ENCODE measurements at places on chromosomes 4 and X. TPM values are rescaled to one million over a fixed set of nuclear protein-coding genes. Genes with fewer than 3 reads are reported as not detected.

The CCNG2 gene
- total RNA-seq = 3.7 TPM

The FANCB gene
- 10.2 TPM for total RNA-seq

The DNAJB14 gene
- 46.5 TPM for total RNA-seq

The IL3RA gene
- total RNA-seq = 0.44 TPM

GRCh38 chr4:10619855-10620254 lies 64.7 kb downstream of the CLNK start:
- no peak for DNase-seq
- H3K4me3 ChIP-seq = no peak overlapping the region
- no peak overlapping the region for H3K27ac ChIP-seq
- H3K27me3 ChIP-seq = no peaks in the 10 kb centered on the region
- no peaks in the 10 kb centered on the region for H3K36me3 ChIP-seq
- H3K4me1 ChIP-seq = no peaks in the 10 kb centered on the region

DNA sequence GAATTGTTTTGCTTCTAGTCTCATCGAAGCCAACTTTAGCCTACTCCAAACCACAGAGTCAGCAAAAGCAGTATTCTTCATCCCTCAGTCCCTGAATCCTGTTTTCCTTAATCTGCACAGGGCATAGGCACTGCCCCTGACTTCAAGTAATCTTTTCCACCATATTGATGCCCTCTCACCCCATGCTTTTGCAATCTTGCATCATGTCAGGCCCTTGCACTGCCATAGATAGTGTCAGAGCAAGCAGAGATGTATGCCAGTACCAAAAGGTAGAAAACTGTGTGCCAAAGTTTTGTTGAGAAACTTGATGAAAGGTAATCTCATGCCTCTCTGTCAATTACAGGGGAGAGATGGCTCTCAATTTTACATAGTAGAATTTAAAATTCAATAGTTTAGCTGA lies 131.1 kb downstream of the CFAP299 start:
- H3K27ac ChIP-seq = no peak overlapping the region
- H3K36me3 ChIP-seq = no peaks in the 10 kb centered on the region
- DNase-seq = no peak
- H3K27me3 ChIP-seq = no peaks in the 10 kb centered on the region
- no peak overlapping the region for H3K4me3 ChIP-seq

- DNase-seq = no peak
- no peaks in the 10 kb centered on the region for H3K27me3 ChIP-seq
- no peaks in the 10 kb centered on the region for H3K4me1 ChIP-seq
- peaks cover 2% of the 10 kb centered on the region for H3K36me3 ChIP-seq
Measured at GRCh38 chr4:48079972-48080391, 54.1 kb downstream of the TXK start.

- H3K27ac ChIP-seq = no peak overlapping the region
- no peaks in the 10 kb centered on the region for H3K27me3 ChIP-seq
- H3K4me3 ChIP-seq = no peak overlapping the region
- DNase-seq = no peak
Measured at GRCh38 chr4:71732706-71733105, 51.2 kb downstream of the GC start.

DNA sequence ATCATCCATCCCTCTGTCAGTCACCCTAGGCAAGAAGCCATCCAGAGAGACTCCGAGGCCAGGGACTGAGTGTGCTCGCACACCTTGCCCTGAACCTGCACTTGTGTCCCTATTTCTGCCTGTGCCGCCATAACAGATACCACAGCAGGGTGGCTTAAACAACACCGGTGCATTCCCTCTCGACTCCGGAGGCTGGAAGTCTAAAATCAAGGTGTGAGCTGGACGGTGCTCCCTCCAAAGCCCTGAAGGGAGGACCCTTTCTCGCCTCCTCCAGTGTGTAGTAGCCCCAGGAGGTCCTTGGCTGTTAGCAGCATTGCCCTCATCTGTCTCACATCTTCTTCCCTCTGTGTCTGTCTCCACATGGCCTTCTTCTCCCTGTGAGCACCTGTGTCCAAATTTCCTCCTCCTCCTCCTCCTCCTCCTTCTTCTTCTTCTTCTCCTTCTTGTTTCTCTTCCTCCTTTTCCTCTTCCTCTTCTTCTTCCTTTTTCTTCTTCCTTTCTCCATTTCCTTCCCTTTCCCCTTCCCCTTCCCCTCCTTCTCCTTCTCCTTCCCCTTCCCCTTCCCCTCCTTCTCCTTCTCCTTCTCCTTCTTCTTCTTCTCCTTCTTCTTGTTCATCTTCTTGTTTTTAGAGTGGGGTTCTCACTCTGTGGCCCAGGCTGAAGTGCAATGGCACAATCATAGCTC lies 98.1 kb upstream of the ENPP6 start:
- H3K36me3 ChIP-seq = no peaks in the 10 kb centered on the region
- H3K4me3 ChIP-seq = no peak overlapping the region
- no peak overlapping the region for H3K27ac ChIP-seq
- no peaks in the 10 kb centered on the region for H3K27me3 ChIP-seq
- H3K4me1 ChIP-seq = peaks cover 2% of the 10 kb centered on the region

GRCh38 chrX:130556951-130557350 lies 155.2 kb downstream of the RBMX2 start:
- H3K36me3 ChIP-seq = no peaks in the 10 kb centered on the region
- H3K27ac ChIP-seq = no peak overlapping the region
- no peak overlapping the region for H3K4me3 ChIP-seq
- no peaks in the 10 kb centered on the region for H3K27me3 ChIP-seq

DNA sequence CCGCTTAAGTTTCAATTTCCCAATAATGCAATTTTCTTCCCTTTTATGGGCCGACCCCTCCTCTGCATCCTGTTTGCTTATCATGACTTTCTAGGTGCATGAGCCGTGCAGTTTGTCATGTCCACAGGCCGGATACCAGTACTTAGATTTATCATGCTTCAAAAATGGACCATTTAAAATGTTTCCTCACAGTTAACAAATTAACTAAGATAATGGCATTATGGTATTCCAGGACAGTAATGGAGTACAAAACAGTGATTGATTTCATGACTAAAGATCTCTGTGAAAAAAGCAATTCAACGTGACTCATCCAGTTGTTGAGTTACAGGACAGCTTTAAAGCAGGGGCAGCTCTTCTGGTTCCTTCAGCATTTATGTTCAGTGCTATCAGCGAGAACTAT lies 23.0 kb downstream of the SNX25 start:
- no peak for DNase-seq
- no peaks in the 10 kb centered on the region for H3K36me3 ChIP-seq
- H3K4me1 ChIP-seq = no peaks in the 10 kb centered on the region
- H3K4me3 ChIP-seq = no peak overlapping the region
- H3K27me3 ChIP-seq = no peaks in the 10 kb centered on the region
- no peak overlapping the region for H3K27ac ChIP-seq

GRCh38 chrX:136750364-136750763 lies 30.4 kb downstream of the ARHGEF6 start:
- H3K27me3 ChIP-seq = no peaks in the 10 kb centered on the region
- no peak overlapping the region for H3K27ac ChIP-seq
- H3K4me1 ChIP-seq = peaks cover 51% of the 10 kb centered on the region
- H3K36me3 ChIP-seq = peaks cover 7% of the 10 kb centered on the region
- H3K4me3 ChIP-seq = no peak overlapping the region

The TLR2 gene
- total RNA-seq = 0.53 TPM

DNA sequence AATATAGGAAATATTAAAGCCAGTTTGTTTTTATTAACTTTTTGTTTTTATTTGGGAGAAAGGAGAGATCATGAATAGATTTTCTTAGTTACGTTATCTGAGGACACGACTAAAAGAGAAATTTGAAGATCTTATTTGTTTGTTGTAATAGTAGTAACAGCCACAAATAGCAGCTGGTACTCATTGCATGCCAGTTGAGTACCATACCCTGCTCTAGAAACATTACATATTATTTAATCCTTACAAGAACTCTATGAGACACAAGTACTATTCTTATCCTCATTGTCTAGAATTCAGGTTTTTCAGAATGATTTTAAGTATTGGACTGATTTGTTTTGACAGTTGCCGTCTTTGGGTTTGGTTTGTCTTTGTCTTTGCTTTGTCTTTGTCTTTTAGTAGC lies 31.8 kb downstream of the USP53 start:
- no peak overlapping the region for H3K27ac ChIP-seq
- H3K4me1 ChIP-seq = no peaks in the 10 kb centered on the region
- H3K27me3 ChIP-seq = no peaks in the 10 kb centered on the region
- no peak overlapping the region for H3K4me3 ChIP-seq
- no peak for DNase-seq

DNA sequence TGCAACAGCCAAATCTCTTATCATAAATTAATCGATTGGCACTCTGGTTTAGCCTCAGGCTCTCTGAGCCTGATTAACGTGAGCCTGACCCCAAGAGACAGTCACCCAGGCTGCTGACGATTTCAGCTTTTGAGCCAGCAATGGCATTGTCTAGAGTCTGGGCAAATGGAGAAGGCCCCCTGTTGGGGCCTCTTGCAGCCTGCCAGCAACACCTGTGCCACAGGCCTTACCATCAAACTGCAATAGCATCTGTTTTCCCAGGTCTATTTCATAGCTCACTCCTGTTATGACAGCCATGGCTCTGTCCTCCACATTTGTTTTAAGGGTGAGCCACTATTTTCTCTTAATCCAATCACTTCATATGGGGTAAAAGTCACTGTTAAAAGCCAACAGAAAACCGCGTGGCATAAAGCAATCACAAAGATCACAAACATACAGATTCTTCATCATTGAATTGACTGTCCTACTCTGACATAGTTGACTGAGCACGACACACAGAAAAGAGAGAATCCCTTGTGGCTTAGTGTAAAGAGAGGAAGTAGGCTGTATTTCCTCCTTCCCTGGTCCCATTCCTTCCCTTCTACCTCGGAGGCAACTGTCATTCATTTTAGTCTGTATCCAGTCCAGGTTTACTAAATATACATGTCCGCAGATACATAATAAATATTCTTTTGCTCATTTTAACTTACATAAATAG lies 47.8 kb downstream of the SLC9A7 start:
- DNase-seq = no peak
- no peaks in the 10 kb centered on the region for H3K27me3 ChIP-seq
- H3K36me3 ChIP-seq = no peaks in the 10 kb centered on the region
- H3K27ac ChIP-seq = no peak overlapping the region
- no peaks in the 10 kb centered on the region for H3K4me1 ChIP-seq

GRCh38 chrX:123743312-123743711 lies 10.5 kb upstream of the THOC2 start:
- no peak for DNase-seq
- H3K27ac ChIP-seq = no peak overlapping the region
- no peak overlapping the region for H3K4me3 ChIP-seq
- no peaks in the 10 kb centered on the region for H3K36me3 ChIP-seq
- no peaks in the 10 kb centered on the region for H3K4me1 ChIP-seq
- no peaks in the 10 kb centered on the region for H3K27me3 ChIP-seq

DNA sequence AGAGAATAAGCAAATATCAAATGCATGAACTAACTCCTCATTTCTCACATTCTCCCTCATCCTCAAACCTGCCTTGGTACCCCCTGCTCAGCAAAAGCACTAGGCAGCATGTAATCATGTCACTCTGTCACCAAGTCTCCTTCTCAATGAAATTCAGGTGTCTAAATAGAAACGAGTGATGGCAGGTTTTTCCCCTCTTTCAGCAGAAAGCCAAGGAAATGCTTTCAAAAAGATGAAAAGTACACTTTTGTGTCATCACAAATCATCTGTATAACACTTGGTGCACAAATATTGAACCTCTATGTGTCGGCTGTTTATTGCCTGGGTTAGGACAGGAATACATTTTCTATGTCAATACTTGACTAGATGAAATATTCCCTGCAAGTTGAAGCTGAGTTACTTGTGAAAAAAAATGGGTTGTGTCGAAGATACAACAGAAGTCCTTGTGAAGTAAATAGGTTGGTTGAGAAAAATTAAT lies 285.1 kb upstream of the MAGEB18 start:
- DNase-seq = no peak
- H3K27ac ChIP-seq = no peak overlapping the region
- no peaks in the 10 kb centered on the region for H3K36me3 ChIP-seq
- no peaks in the 10 kb centered on the region for H3K4me1 ChIP-seq

DNA sequence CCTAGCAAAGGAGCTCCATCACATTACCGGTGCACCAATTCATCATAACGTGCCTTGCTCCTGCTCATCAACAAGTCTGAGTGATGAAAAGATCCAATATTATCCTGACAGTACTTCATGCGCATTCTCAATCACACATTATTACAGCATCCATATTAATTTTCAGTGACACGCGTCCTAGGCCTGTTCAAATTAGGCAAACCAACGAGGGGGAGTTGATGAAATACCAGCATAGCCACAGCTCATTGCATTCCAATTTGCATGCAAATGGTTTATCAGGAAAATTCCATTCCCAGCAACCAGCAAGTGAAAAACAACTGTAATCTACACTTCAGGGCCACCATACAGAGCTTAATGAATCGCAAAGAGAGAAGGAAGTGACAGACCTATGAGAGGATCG lies 236.9 kb downstream of the DCLK2 start:
- no peaks in the 10 kb centered on the region for H3K36me3 ChIP-seq
- no peaks in the 10 kb centered on the region for H3K27me3 ChIP-seq
- no peaks in the 10 kb centered on the region for H3K4me1 ChIP-seq
- no peak overlapping the region for H3K4me3 ChIP-seq
- DNase-seq = no peak
- peak overlapping the region; percentile 1 for H3K27ac ChIP-seq

GRCh38 chr4:90476019-90476418 lies 348.8 kb downstream of the CCSER1 start:
- H3K27ac ChIP-seq = no peak overlapping the region
- DNase-seq = no peak
- no peaks in the 10 kb centered on the region for H3K4me1 ChIP-seq
- no peaks in the 10 kb centered on the region for H3K27me3 ChIP-seq

The CSN1S1 gene
- not detected for total RNA-seq

The PHF8 gene
- 45.5 TPM for total RNA-seq

DNA sequence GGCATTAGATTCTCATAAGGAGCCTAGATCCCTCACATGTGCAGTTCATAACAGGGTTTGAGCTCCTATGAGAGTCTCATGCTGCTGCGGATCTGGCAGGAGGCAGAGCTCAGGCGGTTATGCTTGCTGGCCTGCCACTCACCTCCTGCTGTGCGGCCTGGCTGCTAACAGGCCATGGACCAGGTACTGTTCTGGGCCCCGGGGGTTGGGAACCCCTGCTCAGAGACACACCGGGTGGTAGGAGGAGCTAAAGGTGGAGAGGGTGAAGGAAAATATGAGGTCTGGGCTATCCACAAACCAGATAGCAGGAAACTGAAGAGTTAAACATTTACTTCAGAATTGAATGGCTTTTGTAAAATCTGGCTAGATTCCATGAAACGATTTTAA lies 5.9 kb upstream of the F11 start:
- H3K27ac ChIP-seq = no peak overlapping the region
- H3K4me1 ChIP-seq = no peaks in the 10 kb centered on the region
- no peaks in the 10 kb centered on the region for H3K27me3 ChIP-seq

All from CD8-positive, alpha-beta memory T cell (primary cell).